Neural cell (in vitro differentiated cells): ENCODE measurements at places on chromosomes 1 and 21. TPM values are rescaled to one million over a fixed set of nuclear protein-coding genes. Genes with fewer than 3 reads are reported as not detected.

The ASTN1 gene
- 33.4 and 37.9 TPM in 2 replicates for polyA plus RNA-seq

The EDARADD gene
- polyA plus RNA-seq: 0.17 TPM in 1 of 2 replicates, not detected in the other

The LDLRAD2 gene
- not detected in 2 replicates for polyA plus RNA-seq

The S100A8 gene
- polyA plus RNA-seq: not detected in 2 replicates

The CSTB gene
- 9.7 and 12.8 TPM in 2 replicates for polyA plus RNA-seq

The FAM177B gene
- polyA plus RNA-seq: not detected in 2 replicates

The PHLDA3 gene
- polyA plus RNA-seq: 28.1 and 35.1 TPM in 2 replicates

The MYBPH gene
- not detected in 2 replicates for polyA plus RNA-seq

The ZNF697 gene
- polyA plus RNA-seq: 61.8 and 69.6 TPM in 2 replicates

The ZNF648 gene
- polyA plus RNA-seq: not detected in 2 replicates

The PRKAB2 gene
- polyA plus RNA-seq: 39.9 and 42.2 TPM in 2 replicates

The LELP1 gene
- polyA plus RNA-seq: not detected in 2 replicates
